ENCODE measurements at places on chromosomes 3 and 15.

GRCh38 chr3:10337323-10338163, 16.6 kb upstream of the SEC13 start:
- DNase-seq, result no peak

GRCh38 chr3:55486857-55487380, at the start of gene WNT5A:
TSS of gene WNT5A (minus strand) at chr3:55487306. CDS start at chr3:55486985, 321 bp downstream.
- DNase-seq, result no peak

DNA sequence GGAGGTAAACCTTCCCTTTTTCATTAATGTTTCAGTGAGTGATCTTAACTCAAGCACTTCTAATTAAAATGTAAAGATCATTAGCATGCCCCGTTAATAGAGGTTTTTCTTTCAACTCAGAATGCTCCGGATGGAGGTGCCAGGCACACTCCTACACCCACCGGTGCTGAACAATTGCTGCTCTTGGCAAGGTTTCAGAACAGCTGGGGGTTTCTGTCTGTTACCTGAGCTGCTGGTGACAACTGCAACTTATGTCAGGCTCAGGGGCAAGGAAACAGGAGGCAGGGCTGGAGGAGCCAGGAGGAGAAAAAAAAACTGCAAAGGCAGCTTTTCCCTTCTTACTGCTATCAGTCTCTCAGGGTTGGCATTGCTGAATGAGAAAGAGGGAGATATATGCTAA, 250.1 kb downstream of the DIPK2A start:
- no peak for DNase-seq

DNA sequence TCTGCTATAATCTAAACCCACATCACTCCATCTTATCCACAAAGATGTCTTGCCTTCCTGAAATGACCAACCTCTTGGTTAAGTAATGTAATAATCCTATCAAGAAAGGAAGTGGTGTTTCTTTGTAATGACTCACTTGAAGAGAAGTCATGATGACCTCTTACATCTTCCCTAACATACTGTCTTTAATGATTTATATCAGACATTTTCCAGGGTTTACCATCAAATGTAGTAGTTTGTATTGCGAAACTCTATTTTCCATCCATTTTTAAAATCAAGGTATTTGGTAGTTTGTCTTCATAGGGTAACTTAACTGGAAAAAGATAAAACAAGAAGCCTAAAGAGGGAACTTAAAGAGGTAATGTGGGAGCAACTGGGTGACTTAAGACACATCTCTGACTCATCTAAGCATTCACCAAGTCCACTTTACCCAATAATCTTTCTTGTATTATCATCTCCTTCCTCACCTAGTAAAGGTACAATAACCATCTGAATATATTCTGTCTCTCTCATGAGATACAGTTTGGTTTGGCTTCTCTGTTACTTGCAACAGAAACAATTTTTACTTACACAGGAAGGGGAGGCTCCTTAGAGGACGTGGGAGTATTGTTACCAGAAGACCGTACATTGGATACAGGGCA, 5.7 kb upstream of the MAPK6 start:
- DNase-seq, result peak; percentile 77

- no peak for DNase-seq
Measured at GRCh38 chr3:46668591-46668990, 24.9 kb downstream of the ALS2CL start.

GRCh38 chr15:68195336-68196112, 9.6 kb downstream of the CALML4 start:
- no peak for DNase-seq

DNA sequence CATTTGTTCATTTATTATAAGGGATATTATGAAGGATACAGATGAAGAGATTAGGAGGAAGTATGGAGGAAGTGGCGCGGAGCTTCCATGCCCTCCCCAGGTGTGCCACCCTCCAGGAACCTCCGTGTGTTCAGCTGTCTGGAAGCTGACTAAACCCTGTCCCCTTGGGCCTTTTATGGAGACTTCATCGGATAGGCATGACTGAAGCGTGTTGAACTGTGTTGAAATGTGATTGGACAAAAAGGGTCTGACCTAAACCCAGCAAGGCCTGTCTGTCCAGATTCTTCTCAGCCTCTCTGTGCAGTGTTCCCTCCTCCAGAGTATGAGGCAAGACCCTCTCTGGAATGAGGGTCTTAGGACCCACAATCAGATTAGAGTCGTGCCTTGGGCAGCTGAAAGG, 31.7 kb downstream of the HACD3 start:
- no peak for DNase-seq

DNA sequence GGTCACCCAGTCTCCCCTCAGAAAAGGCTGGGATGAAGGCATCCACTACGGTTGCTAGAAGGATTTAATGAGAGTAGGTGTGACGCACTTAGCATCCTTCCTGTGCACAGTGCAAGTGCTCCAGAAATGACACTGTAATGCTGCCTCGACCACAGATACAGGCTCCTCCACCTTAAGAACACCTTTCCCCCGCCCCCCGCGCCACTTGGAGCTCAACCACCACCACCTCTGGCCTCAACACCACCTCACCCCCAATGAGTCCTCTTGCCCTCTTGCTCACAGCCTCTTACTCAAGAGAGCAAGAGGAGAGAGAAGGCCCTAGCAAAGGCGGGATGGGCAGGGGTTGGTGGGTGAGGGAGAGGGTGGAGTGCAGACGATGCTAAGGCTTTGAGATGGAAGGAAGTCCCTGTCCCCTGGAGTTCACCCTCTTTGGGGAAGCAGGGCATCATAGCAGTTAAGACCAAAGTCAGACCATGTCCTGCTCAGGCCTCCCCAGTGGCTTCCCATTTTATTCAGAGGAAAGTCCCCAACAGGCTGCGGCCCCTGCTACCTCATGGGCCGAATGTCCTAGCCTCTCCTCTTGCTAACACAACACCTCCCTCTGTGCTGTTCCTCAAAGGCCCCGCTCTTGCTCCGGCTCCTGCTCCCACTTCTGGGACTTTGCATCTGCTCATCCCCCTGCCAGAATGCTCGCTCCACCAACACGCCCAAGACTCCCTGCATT, 8.3 kb downstream of the STARD5 start:
- no peak for DNase-seq

GRCh38 chr3:107328069-107328468, 49.2 kb upstream of the CCDC54 start:
- no peak for DNase-seq

DNA sequence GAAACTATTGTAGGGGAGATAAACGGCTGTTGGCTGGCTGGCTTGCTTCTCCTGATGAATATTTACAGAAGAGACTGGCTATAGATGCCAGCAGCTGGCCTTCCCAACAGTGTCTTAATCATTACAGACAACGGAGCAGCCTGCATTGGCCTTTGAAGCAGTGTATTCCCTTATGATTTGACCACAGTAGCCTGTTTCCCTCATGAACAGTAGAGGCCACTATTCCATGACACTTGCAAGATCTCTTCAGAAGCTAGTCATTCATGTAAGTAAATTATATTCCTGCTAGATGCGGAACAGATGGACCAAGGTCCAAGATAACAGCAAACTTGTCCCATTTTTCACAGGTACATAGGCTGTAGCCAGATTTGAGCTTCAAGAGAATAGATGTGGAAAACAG, 47.3 kb downstream of the TMCO5A start:
- peak; percentile 71 for DNase-seq

- DNase-seq, result no peak
Measured at GRCh38 chr15:48370460-48370859, 39.2 kb downstream of the DUT start.

DNA sequence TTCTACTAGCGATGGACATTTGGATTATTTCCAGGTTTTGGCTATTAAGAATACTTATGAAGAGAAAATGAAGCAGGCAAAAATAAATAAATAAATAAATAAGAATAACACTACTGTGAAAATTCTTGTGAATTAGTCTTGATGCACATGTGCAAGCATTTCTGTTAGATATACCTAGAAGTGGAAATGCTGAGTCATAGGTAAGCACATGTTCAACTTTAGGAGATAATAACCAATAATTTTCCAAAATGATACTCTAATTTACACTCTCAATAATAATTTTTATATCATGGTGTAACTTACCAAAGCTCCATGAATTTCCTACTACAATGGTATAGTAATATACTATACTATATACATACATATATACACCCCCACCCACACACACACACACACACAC, 23.4 kb downstream of the EMC4 start:
- no peak for DNase-seq

DNA sequence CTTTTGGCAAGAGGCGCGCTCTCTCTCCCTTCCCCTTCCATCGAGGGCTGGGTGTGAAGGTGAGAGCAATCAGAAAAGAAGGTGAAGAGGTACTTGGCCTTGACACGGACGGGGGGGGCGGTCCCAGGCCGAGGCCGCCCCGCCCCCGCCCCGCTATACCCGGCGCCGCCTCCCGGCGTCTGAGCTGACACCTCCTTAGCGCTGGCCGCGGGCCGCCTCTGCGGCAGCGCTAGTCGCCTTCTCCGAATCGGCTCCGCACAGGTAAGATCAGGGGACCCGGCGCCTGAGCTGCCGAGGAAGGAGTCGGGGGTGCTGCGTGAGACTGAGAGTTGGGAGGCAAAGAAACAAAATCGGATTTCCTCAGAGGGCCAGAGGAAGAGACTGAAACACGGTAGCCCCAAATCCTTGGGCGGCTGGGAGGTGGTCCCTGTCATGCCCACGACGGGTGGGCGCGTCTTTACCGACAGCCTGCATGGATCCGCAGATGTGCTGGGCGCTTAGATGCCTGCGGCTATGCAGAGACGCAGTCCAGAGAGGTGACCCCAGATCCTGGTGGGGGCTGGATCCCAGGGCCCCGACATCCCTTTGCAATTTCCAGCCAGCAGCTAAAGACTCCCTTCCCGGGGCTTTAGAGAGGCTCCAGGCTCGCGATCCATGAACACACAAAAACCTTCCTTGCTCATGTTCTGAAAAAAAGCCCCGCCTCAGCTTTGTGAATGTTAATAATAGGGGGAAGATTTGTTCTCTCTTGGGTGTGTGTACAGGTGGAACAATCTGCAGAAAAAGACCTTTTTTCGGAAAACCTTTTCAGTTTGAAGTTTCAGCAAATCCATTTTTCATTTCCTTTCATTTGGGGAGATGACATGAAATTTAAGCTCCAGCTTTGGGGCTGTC, at the start of gene ENTPD3:
ENTPD3 (plus strand) TSS at position 184 of the 894 bp plus-strand sequence. CDS start 874 bp downstream, outside the sequence.
- no peak for DNase-seq

DNA sequence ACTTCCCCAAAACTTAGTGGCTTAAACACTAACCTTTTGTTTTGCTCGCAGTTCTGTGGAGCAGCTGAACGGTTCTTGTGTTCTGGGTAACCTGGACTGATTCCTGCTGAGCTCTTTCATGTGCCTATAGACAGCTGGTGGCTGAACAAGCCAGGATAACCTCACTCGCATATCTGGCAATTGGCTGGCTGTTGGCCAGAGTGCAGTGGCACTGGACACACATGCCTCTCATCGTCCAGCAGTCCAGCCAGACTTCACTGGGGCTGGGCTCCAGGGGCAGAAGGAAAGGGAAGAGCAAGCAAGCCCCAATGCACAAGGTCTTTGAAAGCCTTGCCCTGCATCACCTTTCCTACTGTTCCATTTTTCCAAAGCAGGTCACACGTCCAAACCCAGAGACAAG, 53.6 kb upstream of the GATA2 start:
- DNase-seq, result no peak

GRCh38 chr3:85710490-85710889, 751.7 kb downstream of the CADM2 start:
- peak; percentile 77 for DNase-seq

DNA sequence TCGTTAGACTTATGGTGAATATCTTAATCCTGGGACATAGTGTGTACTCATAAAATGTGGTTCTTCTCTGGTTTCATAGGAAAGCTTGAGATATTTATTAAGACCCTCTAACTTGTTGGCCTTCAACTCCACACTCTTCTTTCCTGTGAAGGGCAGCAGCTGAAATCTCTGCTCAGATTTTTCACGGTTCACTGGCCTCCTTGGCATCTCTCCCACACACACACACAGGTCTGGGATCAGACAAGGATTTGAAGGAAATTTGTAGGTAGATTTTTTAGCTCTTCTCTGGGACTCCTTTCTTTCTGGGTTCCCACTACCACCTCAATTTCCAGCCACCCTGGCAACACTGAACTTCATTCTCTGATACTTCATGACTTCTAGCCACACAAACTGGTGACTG, 70.2 kb downstream of the MYRIP start:
- DNase-seq, result no peak

DNA sequence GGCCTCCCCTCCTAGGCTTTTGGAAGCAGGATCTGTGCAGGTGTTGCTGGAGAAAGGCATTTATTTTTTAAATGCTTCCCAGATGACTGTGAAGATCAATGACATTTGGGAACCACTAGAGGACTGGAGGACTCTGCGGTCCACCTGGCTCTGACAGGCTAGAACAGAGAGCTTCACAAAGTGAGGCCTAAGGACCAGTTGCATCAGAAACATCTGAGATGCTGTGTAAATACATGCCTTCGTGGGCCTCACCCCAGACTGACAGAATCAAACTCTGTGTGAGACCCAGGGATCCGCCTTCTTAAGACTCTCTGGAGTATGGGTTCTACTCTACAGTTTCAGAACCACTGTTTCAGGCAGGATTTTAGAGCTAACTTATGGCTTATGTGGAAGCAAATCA, 105.0 kb upstream of the ICE2 start:
- no peak for DNase-seq

- no peak for DNase-seq
Measured at GRCh38 chr3:77081240-77081661, 41.4 kb downstream of the ROBO2 start.

GRCh38 chr3:16429086-16429485, 84.4 kb downstream of the RFTN1 start:
- DNase-seq, result no peak

DNA sequence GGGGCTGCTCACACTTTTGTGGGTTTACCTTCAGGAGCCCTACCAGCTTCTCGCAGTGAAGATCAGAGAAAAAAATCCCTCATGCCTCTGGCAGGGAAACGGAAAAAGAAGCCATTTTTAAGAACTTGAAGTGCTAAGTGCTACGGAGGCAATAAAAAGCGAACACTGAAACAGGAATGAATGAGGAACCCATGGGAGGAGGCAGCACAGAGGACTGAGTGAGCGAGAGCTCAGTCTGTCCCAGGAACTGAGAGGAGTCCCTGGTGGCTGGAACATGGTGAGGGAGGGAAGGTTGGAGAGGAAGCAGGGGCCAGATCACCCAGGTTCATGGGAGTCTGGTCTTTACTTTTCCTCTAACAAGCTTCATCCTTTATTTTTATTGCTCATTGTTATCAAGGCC, 228.1 kb upstream of the PROK2 start:
- no peak for DNase-seq

GRCh38 chr3:115099986-115100571, 47.0 kb downstream of the ZBTB20 start:
- no peak for DNase-seq

DNA sequence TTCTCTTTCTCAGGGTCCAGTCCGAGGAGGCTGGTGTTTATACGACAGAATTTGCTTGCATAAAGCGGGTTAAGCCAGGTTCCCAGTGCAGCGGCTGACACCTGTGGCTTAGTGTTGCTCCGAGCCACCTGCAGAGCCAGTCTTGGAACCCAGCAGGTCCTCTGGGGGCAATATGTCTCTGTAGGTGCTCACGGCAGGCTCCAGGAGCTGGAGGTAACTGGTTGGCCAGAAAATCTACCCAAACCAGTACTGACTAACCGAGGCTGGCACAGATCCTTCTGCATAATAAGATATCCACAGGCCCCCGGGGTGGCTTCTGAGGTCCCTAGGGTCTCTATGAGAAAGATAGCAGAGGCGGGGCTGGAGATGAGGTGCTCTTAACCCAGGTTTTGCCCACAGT, 3.2 kb downstream of the MGLL start:
- DNase-seq, result no peak

GRCh38 chr3:58333206-58334012, 717 bp downstream of the PXK start:
- DNase-seq, result peak; percentile 52

Measured in RKO (cell line).